ENCODE measurements at places on chromosomes 3 and 15.

DNA sequence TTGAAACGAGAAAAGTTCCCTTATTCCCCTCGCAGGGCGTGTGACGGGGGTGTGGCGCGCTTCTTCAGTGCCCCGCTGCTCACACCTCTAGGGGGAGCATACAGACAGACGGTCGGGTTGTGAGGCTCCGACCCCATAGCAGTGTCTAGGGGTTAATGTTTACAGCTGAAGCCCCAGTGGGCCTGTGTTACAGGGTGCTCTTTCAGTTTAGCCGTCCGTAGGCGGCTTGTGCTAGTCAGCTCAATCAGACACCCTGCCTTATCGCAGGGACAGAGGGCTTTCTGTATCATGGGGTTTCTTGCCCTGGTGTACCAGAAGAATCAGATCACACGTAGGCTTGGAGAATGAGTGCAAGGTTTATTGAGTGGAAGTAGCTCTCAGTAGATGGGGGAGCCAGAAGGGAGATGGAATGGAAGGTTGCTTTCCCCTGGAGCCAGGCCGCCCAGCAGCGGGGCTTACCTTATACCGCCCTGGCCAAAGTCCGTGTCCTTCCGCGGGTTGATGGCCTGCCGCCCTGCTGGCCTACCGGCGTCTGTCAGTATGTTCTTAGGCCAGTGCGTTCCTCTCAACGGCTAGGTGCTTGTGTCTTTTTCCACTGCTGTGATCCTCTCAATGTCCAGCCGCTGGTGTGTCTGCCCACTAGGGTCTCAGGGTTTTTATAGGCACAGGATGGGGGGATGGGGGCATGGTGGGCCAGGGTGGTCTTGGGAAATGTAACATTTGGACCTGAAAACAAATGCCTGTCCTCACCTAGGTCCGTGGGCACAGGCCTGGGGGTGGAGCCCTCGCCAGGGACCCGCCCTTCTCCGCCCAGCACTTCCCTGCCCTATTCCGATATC lies 32.2 kb upstream of the ACP3 start:
- no peak for DNase-seq

GRCh38 chr3:67033079-67033478 lies 35.0 kb downstream of the KBTBD8 start:
- DNase-seq: no peak

DNA sequence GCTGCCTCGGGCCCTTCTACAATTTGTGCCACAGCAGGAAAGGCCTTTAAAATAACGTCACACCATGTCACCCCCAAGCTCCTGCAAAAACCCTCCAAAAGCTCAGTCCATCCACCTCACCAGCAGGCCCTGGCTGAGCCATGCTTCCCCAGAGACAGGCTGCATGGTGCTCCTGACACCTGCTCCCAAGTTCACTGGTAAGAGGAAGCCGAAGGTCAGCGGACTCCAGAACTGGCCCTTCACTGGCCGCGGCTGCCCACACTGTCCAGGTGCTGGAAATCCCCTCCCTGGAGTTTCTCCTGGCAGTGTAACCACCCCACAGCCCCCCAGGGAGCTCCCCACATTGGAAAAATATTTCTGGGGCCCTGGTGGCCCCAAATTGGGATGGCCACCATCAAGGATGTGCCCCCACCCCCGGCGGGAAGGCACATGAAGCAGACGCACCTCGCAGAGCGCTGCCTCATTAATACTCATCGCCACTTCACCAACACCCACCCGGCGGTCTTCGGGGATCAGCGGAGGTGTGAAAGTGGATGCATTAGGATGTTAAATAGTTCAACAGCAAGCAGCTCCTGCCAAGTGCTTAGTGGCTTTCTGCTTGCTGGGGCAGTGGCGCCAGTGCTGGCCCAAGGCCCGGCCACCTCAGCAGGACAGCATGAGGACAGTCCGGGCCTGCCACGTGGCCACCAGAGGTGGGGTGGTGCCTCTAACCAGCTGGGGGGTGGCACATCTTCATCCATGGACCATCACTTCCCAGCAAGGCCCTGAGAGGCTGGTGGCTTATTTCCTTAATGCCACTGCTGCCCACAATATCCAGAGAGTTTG lies 146.1 kb upstream of the IQSEC1 start:
- no peak for DNase-seq

DNA sequence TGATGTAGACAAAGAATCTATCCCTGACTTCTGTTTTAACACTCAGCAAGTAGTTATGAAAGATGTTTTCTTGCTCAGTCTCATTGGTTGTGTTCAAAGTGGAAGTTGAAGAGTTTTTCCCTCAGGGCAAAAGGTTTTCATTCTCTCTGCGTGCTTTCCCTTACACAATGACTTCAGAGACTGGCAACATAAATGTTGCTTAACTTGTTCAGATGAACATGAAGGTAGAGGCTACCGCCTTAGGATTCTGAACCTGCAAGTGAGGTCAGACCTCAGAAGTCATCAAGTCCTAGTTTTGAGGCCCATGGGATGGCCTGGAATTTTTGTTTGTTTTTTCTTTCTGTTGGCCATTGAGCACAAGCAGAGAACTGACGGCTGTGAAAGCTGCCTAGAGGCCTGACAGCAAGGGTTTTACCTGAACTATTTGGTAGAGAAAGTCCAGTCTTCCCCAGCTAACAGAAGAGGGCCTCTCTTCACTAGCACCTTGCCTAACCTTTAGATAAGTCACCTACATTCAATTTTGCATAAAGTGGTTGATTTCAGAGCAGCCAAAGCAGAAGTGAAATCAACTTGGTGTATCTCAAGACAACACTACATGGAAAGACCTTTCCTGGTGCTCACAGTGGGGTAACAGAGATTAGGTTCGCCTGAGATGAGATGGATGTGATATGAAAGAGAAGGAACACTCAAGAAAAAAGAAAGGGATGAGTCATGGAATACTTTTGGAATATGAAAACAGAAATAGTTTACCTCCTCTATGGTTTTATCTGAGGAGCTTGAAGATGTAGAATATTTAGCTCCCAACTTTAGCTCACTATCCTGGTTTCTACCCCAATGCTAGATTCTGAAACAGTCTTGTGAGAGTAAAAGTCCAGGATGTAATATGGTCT lies 53.6 kb upstream of the AP4E1 start:
- DNase-seq: no peak

- DNase-seq: no peak
These were observed 451.1 kb upstream of the TPRG1 start for GRCh38 chr3:188720636-188721035.

GRCh38 chr3:167666563-167666962 lies 12.8 kb upstream of the WDR49 start:
- no peak for DNase-seq

DNA sequence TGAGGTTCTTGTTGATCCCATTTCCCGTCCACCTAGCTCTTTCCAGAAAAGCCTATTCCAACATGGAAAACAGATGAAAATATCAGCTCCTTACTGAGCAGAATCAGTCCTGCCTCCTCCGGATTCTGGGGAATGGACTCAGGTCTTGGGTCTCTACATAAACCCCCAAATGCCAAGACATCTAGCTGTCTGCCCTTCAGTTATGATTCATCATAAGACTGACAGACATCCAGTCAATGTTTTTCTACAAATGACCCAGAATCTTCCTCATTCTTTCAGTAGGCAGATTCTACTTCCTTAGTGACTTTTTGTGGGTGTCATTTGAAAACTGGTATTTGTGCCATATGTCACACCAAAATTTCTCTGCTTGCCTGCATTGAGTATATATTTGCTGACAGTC lies 103.0 kb upstream of the TGFBR2 start:
- DNase-seq: no peak

- DNase-seq: no peak
These were observed 17.6 kb downstream of the ADAM10 start for GRCh38 chr15:58731756-58732535.

DNA sequence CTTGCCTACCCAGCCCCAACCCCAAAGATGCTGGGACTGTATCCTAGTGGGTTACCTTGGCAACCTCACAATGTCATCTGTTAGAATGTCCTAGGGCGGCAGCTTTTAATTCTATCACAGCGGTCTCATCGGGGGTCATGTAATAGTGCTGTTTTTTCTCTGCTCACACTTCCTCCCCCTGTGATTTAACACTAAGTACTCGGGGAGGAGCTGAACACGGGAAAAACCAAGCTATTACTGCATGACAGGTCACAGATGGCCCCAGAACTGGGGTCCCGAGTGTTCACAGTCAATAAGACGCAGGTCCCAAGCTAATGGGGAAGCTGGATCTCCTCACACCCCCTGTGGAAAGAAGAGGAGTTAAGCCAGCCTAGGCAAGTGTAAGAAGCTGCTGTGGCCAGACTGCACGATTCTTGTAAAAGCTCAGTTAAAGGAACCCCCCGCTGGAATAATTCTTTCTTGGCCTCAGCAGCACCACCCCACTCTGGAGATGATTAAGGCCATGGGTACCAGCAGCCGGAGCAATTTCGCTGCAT lies 2.5 kb upstream of the RFTN1 start:
- DNase-seq: no peak

- no peak for DNase-seq
These were observed 87.1 kb downstream of the DIPK2A start for GRCh38 chr3:144058713-144059112.

GRCh38 chr15:42165106-42165505 lies 8.7 kb upstream of the PLA2G4F start:
- DNase-seq: no peak
